ENCODE measurements at places on chromosomes 2 and 18.

DNA sequence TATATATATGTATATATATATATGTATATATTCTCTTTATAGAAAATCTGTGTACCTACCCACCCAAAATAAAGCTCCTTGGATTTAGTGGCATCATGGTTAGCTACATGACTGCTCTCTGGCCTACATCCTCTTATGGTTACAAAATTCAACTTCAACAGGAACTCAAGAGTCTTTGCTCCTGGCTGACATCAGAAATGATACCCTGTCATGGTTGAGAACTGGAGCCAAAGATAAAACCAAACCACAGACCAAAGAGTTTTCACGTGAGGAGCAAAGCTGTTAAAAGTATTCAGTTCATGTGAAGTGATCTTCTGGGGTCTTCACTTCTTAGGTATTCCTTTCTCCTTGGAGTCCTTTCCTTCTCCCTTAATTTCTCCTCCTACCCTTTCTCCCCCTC is 476.3 kb downstream of the SOX11 start:
- DNase-seq = no peak

GRCh38 chr18:56999823-57000222 is 147.1 kb upstream of the BOD1L2 start:
- DNase-seq = no peak

GRCh38 chr2:45714679-45715078 is 63.2 kb downstream of the PRKCE start:
- DNase-seq = no peak

GRCh38 chr2:133819906-133820305 is 251.6 kb upstream of the NCKAP5 start:
- no peak for DNase-seq

- no peak for DNase-seq
Measured at GRCh38 chr18:45976566-45976965, 9.4 kb upstream of the EPG5 start.

- no peak for DNase-seq
Measured at GRCh38 chr2:66805016-66805865, 370.3 kb downstream of the MEIS1 start.

GRCh38 chr2:11930211-11930761 is 183.9 kb downstream of the LPIN1 start:
- peak; percentile 65 for DNase-seq

Data from left hindlimb (tissue), 1 donor.